WERI-Rb-1 (cell line): ENCODE measurements at places on chromosomes 4 and X.

DNA sequence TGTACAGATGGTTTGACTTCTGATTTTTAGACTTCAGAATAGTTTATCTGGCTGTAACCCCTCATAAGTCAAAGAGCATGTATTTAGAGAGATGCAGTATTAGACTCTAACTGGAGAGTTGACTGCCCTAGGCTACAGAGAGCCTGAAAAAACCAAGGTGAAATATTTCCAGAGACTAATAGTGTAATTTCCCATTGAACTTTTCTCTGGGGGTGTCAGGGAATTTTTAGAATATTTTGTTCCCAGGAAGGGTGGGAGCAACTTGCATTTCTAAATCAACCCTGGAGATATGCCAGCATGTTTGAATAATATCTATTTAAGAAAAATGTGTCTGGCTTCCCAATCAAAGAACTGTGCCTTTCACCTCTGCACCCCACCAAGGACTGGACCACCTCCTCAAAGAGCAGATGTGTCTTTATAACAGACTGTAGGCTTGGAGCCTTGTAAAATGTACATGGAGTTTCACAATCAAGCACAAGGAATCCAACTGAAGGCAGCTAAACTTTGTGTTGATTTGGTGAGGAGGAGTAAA lies 2.0 kb downstream of the ANXA3 start:
- DNase-seq, result no peak

DNA sequence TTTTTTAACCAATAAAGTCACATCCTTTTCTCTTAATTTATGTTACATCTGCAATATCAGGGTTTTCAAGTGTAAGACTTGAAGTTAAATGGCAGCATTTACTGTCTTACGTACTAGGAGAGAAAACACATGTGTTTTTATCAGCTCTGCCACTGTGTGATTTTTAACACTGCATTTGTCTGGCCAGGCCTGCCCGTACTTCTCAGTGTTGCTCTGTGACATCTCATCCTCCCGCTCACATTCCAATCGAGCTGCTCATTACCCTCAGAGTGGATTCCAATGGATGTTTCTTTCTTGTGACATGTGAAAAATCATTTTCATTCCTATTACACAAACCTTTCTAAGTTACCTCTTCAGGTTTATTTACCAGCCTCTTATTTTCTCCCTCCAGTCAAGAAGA lies 420.3 kb downstream of the FAT4 start:
- no peak for DNase-seq

GRCh38 chrX:1661048-1661921 lies 46.4 kb downstream of the ASMT start:
- DNase-seq, result peak; percentile 72

- DNase-seq, result no peak
Observed at GRCh38 chrX:50068285-50068563, 132.6 kb downstream of the AKAP4 start.

- DNase-seq, result no peak
Observed at GRCh38 chr4:41611124-41611838, 73.3 kb downstream of the LIMCH1 start.

DNA sequence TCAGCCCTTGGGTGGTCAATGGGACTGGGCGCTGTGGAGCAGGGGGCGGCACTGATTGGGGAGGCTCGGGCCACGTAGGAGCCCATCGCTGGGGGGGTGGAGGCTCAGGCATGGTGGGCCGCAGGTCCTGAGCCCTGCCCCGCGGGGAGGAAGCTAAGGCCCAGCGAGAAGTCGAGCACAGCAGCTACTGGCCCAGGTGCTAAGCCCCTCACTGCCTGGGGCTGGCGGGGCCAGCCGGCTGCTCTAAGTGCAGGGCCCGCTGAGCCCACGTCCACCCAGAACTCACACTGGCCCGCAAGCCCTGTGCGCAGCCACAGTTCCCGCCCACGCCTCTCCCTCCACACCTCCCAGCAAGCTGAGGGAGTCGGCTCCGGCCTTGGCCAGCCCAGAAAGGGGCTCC lies 66.4 kb downstream of the ZNF141 start:
- no peak for DNase-seq

- no peak for DNase-seq
Observed at GRCh38 chr4:152424977-152425376, 110.9 kb downstream of the FBXW7 start.

DNA sequence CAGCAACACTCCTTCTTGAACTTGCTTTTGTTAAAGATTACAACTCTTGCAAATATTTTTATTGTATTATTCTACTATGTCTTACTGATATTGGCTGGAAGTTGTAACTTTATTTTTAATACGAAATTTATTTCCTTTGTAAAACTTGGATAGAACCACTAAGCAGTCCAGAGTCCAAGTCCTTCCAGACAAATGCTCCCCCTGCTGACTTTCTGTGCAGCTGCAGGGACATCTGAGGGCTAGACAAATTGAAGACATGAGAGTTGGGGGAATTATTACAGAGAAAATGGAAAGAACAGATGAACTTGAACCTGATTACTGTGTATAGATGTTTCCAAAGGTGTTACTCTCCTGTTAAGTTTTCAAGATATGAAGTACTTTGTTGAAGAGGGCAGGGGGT lies 238.8 kb downstream of the GRIA3 start:
- peak; percentile 18 for DNase-seq

DNA sequence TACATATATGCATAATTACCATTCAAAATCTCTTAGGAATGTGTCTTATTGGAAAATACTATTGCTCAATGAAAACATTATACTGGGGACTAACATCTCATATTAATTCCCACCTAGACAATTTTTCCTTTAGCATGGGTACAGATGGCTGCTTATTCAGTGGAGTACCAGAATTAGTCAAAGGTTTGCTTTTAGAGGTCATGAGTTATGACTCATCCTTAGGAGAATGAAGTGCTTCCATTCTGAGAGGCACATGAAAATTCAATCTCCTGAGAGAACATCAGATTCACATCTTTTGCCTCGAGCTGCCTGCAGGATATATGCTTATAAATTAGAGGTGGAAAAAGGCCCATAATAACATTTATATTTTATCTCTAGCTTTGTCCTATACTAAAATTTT lies 378.0 kb upstream of the DMD start:
- no peak for DNase-seq

- DNase-seq, result peak; percentile 20
Observed at GRCh38 chr4:48546336-48546735, 56.3 kb downstream of the ZAR1 start.
